Motor neuron (in vitro differentiated cells): ENCODE measurements at places on chromosomes 7 and 10. TPM values are rescaled to one million over a fixed set of nuclear protein-coding genes. Genes with fewer than 3 reads are reported as not detected.
A peak's percentile ranks its signal among the peaks of the same experiment; 100 is the strongest.

- peak; percentile 60 for ATAC-seq
These were observed 100.6 kb upstream of the MDFIC start for GRCh38 chr7:114821030-114821900.

GRCh38 chr10:75018251-75018650 lies 93.2 kb upstream of the SAMD8 start:
- ATAC-seq: no peak

DNA sequence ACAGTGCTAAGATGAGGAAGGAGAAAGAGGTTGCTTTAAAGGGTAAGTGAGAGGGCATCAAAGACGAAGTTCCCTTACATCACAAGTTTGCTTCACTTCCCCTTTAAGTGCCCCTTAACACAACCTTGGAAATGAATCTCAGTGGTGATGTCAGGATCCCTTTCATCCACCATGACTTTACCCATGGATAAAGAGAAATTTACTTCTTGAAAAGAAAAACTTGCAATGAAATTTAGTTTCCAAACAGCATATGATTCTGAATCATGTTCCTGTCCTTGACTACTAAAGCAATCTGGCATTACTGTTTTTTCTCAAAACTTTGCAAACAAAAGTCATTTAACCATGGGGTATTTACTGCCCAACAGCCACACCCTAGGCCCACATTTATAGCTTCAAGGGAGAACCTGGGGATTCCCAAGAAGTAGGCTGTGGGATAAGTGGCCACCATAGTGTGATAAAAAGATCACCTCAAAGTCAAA lies 135.9 kb downstream of the ITGB8 start:
- no peak for ATAC-seq

GRCh38 chr7:130908345-130909160 lies 174.5 kb upstream of the KLF14 start:
- no peak for ATAC-seq

DNA sequence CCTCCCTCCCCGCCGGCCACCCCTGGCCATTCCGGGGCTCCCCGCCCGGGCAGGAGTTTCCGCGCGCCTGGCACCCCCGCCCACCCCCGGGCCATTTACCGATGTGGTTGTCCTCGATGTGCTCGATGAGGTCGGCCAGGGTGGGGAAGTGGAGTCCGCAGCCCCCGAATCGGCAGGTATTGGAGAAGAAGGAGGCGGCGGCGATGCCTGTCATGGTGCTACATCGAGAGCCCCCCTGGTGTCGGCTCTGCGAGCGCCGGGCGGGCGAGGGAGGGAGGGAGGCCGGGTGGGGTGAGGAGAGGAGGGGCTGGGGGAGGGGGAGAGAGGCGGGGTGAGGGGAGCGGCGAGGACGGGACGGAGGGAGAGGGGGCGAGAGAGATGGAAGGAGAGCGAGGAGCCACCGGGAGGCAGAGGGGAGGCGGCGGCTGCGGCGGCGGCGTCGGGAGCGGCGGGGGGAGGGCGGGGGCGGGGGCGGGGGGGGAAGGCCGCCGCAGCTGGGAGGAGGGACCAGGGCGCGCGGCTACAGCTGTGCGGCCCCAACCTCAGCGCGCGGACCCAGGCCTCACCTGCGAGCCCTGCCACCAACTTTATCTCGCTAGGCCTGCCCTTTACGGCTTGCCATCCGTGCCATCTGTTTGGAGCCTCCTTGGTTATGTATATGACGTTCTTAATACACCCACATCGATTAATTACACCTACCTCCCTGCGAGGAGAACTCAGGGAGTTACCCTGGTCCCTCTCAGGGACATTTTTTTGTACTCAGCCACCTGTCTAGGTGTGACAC lies at the start of gene JAZF1:
JAZF1 (minus strand) TSS at position 432 of the 784 bp plus-strand sequence.
- peak; percentile 81 for ATAC-seq

GRCh38 chr10:102435529-102436233 lies 3.3 kb upstream of the CUEDC2 start:
- ATAC-seq: no peak

DNA sequence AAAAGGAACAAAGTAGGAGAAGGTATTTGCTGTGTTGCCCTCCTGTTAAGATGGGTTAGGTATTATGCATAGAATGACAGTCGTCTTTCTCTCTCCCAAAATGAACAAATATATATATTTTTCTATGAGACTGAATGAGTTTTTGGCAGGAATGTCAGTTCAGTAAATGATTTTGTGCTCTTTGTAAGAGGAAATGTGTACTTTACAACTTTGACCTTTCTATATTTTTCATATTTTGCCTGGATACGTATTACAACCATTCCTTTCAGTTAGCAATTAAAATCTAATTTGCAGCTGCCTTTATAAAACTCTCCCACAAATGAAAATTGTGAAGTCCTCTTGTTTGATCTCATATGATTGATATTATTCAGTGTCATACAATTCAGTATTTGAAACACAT lies 336.6 kb upstream of the MEOX2 start:
- no peak for ATAC-seq

- ATAC-seq: peak; percentile 6
These were observed 675.0 kb upstream of the ANKRD30A start for GRCh38 chr10:36450380-36450779.

GRCh38 chr10:48442090-48442808 lies 135.8 kb downstream of the MAPK8 start:
- ATAC-seq: no peak

- ATAC-seq: peak; percentile 78
These were observed 45.3 kb upstream of the CDK1 start for GRCh38 chr10:60732807-60733516.

- ATAC-seq: no peak
These were observed 22.9 kb downstream of the WNT16 start for GRCh38 chr7:121351682-121352081.

Gene RNLS
- total RNA-seq: 2.2 and 2.9 TPM in 2 replicates

Gene PRKAR2B
- total RNA-seq: 29.4 and 31.3 TPM in 2 replicates

Gene STRIP2
- 1.7 and 2.3 TPM in 2 replicates for total RNA-seq

Gene PRRT4
- 0.58 TPM in 1 of 2 replicates, not detected in the other for total RNA-seq

Gene ABCA13
- 0.26 and 0.32 TPM in 2 replicates for total RNA-seq

Gene MRC1
- 0.10 and 0.14 TPM in 2 replicates for total RNA-seq

Gene ACTL6B
- total RNA-seq: 18.4 and 29.4 TPM in 2 replicates

Gene CYP2C9
- 0.56 TPM in 1 of 2 replicates, not detected in the other for total RNA-seq

Gene PSD
- 30.6 and 32.7 TPM in 2 replicates for total RNA-seq

Gene TSPAN13
- 1.9 and 5.2 TPM in 2 replicates for total RNA-seq

Gene CDHR1
- total RNA-seq: 3.6 and 4.6 TPM in 2 replicates

Gene ZNF679
- total RNA-seq: 0.43 and 0.63 TPM in 2 replicates
